ENCODE measurements at places on chromosomes 6 and 20.

- no peak for DNase-seq
These were observed 300.7 kb downstream of the CLIC5 start for GRCh38 chr6:45714741-45715507.

DNA sequence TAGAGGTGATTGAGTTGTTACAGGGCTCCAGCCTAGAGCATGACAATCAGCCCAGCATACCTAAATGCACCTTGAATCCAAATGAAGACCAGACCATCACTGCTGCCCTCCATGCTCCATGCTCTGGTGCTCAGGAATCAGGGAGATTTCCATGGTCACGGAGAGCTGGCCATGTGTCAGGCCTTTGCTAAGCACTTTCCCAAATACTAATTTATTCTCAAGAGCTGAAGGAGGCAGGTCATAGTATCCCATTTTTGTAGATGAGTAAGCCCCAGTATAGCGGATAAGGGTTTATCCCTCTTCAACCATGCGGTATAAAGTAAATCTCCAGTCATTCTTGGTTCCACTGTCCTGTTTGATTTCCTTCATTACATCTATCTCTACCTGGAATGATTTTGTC lies 240.8 kb downstream of the TFAP2A start:
- no peak for DNase-seq

DNA sequence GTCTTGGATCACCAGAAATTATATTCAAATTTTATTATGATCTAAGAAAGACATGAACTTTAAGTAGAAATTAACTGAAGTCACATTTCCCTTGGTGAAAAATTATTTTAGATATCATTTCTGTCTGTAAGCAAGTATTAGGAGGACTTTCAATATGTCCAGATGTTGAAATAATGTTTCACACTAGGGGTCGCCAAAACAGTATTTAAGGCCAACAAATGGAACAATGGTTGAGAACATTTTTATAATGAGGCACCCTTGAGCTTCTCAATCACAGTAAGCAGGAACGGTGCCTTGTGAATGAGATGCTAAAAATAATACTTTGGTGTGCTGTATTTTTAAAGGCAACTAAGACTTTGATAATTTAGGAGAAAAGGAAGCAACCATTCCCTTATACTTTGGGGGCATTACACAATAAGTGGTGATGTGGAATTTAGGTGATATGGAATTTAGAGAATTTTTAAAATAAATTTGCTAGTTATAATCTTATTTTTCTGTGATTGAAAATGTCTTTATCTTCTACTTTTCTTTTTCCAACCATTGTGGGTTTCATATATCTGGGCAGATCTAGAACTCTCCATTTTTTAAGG lies 9.6 kb upstream of the SF3B5 start:
- DNase-seq = no peak

- no peak for DNase-seq
These were observed 390.9 kb upstream of the NRSN1 start for GRCh38 chr6:23735151-23735550.

DNA sequence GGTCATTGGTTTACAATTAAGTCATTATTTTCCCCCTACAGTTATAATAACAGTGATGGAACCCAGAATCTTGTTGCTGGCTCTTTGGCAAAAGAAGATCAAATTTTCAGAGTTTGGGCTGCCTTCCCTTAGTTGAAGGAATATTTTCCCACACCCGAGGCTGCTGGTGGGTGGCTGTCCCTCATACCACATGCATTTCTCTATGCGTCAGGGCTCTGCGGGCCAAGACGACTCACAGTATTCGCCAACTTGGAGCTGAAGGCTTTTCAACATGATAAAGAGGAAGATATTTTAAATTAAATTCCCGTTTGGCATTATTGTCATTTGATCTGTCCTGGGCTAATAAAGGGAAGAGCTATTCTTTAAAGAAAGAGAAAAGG lies 102.2 kb upstream of the SASH1 start:
- no peak for DNase-seq

DNA sequence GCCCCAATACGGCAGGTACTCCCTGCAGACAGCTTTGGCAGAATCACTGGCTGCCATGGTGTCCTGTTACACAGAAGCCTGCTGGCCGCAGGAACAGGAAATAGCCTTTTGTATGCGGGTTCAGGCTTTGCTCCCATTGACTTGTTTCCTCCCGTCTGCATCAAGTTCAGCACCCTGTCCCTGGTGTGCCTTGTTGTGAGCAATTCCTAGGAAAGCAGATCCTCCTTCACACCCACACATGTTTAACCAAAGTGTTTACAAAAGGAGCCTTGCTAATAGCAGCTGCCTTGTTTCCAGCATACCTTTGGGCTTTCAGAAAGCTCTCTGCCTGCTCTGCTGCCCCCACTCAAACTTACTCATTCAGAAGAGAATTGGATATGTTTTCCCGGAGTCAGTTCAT lies 127.2 kb upstream of the SUPT3H start:
- DNase-seq = no peak

DNA sequence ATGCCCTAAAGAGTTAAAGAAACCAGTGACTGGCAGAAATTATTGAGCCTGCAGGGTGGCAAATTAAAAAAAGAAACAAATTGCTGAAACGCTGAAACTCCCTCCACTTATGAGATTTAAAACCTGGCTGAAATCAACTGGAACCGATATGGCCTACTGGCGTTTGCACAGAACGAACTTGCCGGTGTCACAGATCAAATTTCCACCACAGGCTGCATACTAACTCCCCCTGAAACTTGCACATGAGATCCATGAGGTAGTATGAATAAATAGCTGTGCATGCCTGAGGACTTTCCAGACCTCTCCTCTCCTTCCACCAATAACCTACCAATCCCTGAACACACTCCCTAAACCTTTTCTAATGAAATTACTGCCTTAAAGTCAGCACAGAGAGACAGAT lies 150.4 kb downstream of the RNGTT start:
- DNase-seq = no peak

GRCh38 chr6:27837625-27838057 lies 74.6 kb downstream of the OR2B2 start:
- DNase-seq = no peak

GRCh38 chr20:29689411-29690225 lies 1567.8 kb upstream of the DEFB115 start:
- no peak for DNase-seq

- no peak for DNase-seq
These were observed 509.5 kb upstream of the ID4 start for GRCh38 chr6:19327661-19328060.

GRCh38 chr20:24670981-24671380 lies 201.6 kb downstream of the SYNDIG1 start:
- no peak for DNase-seq

- no peak for DNase-seq
These were observed 33.2 kb upstream of the PCMTD2 start for GRCh38 chr20:64222291-64222735.

DNA sequence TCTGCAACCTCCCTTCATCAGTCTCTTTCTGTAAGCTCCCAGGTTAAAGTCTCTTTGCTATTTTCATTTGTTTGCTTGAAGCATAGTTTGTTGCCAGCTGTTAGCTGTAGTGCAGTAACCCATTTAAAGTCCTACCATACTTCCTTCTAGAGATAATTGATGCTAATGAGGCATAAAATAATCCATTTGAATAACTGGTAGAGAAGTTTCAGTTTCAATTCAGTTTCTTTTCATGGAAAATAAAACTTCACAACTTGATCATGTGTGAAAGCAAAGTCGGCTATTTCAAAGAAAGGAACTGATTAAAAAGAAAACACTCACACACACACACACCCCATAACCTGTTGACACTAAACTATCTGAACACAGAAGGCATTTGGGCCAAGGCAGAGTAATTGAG lies 68.5 kb upstream of the TENT5A start:
- no peak for DNase-seq

GRCh38 chr6:169841251-169841650 lies 89.8 kb downstream of the ERMARD start:
- DNase-seq = no peak

All from substantia nigra (tissue), 51 donors.